ENCODE measurements at places on chromosomes 2 and 18. TPM values are rescaled to one million over a fixed set of nuclear protein-coding genes. Genes with fewer than 3 reads are reported as not detected.

GRCh38 chr2:120904830-120905234 is 169.2 kb downstream of the GLI2 start:
- DNase-seq, result no peak

GRCh38 chr18:31077878-31078277 is 24.3 kb downstream of the DSC2 start:
- no peak for DNase-seq

GRCh38 chr18:11826836-11827235 is 24.4 kb upstream of the CHMP1B start:
- no peak for DNase-seq

GRCh38 chr18:8084160-8084559 is 517.0 kb downstream of the PTPRM start:
- no peak for DNase-seq

GRCh38 chr2:11212645-11213044 is 57.4 kb downstream of the SLC66A3 start:
- no peak for DNase-seq

- DNase-seq, result no peak
Measured at GRCh38 chr2:147863835-147864234, 19.0 kb downstream of the ACVR2A start.

- DNase-seq, result no peak
Measured at GRCh38 chr2:163593982-163594381, 141.8 kb downstream of the FIGN start.

DNA sequence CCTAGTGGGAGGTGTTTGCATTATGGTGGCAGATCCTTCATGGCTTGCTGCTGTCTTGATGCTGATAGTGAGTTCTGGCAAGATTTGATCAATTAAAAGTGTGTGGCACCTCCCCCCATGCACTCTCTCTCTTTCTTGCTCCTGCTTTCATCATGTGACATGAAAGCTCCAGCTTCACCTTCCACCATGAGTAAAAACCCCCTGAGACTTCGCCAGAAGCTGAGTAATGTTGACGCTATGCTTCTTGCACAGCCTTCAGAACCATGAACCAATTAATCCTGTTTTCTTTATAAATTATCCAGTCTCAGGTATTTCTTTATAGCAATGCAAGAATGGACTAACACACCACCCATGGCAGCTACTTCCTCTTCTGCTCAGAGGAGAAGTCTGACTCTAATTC is 2181.4 kb upstream of the PIK3C3 start:
- no peak for DNase-seq

- DNase-seq, result peak; percentile 28
Measured at GRCh38 chr2:160491911-160492371, 1.7 kb downstream of the RBMS1 start.

GRCh38 chr2:101951296-101951695 is 40.5 kb upstream of the IL1R2 start:
- DNase-seq, result no peak

DNA sequence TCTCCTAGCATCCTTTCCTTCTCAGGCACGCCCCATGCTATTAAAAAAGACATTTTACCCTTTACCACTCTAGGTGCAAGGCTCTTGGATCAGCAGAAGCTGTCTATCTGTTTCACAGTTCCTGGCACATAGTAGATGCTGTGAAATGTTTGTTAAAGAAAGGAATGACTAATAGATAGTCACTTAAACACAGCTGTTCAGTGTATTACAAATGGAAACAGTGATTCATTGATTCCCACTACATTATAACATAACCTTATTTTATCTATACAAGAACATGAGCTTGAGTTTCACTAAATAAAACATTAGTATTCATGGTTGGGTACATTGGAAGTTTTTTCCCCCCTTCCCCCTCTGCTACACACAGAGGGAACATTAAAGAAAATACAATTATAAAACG is 142.1 kb downstream of the ASXL3 start:
- no peak for DNase-seq

GRCh38 chr2:73254343-73255006 is 20.4 kb downstream of the CCT7 start:
- no peak for DNase-seq

DNA sequence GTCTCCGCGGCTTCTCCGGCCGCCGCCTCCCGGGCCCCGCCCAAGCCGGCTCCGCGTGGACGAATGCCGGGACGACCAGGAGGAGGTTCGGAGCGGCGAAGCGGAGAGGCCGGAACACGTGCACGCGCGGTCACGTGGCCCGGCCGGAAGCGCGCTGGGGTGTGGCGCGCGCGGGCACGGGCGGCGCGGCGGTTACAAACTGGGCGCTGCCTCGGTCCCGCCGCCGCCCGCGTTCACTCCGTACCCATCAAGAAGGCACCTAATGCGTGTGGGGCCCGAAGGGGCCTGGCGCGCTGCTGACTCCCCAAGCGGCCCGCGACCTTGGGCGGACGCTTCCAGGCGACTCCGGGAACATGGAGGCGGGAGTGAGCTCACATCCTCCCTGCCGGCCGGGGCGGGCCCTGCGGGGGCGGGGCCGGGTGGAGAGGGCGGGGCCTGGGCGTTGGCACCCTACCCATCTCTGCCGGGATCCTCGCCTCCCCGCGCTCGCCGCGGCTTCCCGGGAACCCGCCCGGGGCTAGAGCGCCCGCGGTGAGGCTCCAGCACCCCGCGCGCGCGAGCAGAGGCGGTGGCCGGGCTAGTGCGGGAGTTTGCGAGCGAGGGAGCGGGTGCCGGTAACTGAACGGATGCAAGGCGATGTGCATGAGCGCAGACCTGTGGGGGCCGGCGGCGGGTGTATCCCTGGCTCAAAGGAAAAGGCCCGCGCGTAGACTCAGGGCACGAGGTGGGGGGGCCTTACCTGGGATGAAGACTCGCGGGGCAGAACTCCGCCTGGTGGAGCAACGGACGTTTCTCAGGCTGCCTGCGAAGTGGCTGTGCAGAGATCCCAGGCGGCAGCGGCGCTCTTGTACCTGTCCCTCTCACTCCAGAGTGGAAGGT is at the start of gene TMEM185B:
TMEM185B (minus strand) TSS at position 367 of the 879 bp plus-strand sequence. CDS start 424 bp downstream, outside the sequence.
- peak; percentile 93 for DNase-seq

GRCh38 chr2:188068093-188068492 is 223.6 kb upstream of the GULP1 start:
- no peak for DNase-seq

DNA sequence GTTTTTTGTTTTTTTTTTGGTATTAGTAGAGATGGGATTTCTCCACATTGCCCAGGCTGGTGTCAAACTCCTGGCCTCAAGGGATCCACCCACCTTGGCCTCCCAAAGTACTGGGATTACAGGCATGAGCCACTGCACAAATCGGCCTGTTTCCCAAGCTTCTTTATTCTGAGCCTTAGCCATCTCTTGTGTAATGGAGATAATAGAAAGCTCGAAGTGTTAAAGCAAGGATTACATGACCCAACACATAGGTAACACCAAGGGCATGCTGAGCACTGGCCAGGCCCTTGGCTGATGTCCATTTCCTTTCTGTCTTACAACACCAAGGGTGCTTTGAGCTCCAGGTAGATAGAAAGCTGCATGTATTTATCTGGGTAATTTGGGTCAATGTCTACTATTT is 187.8 kb upstream of the MEX3C start:
- DNase-seq, result no peak

DNA sequence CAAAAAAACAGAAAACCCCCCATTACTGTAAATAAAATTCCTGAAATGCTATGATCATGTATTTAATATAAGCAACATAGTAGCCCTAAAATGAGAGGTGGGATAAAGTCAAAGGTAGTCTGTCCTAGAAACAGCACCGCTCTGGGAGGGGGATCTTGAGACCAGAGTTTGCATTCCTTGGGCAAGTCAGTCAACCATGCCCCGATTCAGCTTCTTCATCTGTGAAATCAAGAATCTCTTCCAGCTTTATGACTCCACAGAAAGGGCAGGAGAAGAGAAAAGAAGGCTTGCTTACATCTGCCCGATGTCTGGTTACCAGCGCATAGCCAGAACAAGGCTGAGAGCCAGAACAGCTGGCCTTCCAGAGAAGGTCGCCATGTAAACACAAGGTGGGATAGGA is 2.1 kb upstream of the FBLN7 start:
- no peak for DNase-seq

DNA sequence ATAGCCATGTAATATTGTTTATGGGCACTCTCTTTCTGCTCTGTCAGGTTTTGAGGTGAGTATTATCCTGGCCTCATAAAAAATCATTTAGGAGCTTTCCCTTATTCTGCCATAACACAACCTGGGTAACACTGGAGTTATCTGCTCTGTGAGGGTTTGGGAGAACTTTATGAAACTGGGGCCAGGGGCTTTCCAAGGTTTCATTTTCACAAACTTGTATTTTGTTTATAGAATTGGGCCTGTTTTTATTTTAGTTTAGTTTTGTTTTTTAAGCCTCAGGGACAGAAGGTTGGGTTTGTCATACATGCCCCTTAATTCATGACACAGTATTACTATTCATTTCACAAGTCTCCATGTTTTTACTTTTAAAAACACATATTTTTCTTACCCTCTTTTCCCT is 83.5 kb downstream of the IRS1 start:
- no peak for DNase-seq

DNA sequence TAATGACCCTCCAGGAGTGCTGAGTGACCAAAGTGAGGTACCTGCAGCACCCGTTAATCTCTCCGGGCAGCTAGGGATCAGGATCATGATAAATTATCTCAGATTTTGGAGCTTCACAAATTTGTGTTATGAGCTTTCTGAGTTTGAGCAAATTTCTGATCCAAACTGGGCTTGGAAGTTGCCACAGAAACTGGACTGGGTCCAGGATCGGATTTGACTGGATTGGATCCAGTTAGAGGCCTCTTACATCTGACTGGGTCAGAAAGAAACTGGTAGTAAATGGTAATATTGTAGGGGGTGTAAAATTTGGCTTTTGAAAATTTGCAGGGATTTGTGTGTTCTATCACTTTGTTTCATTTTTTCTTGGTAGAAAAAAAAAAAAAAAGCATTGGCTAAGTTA is 19.7 kb upstream of the CAPN13 start:
- no peak for DNase-seq

- DNase-seq, result no peak
Measured at GRCh38 chr2:172256886-172257285, 154.2 kb upstream of the DLX2 start.

DNA sequence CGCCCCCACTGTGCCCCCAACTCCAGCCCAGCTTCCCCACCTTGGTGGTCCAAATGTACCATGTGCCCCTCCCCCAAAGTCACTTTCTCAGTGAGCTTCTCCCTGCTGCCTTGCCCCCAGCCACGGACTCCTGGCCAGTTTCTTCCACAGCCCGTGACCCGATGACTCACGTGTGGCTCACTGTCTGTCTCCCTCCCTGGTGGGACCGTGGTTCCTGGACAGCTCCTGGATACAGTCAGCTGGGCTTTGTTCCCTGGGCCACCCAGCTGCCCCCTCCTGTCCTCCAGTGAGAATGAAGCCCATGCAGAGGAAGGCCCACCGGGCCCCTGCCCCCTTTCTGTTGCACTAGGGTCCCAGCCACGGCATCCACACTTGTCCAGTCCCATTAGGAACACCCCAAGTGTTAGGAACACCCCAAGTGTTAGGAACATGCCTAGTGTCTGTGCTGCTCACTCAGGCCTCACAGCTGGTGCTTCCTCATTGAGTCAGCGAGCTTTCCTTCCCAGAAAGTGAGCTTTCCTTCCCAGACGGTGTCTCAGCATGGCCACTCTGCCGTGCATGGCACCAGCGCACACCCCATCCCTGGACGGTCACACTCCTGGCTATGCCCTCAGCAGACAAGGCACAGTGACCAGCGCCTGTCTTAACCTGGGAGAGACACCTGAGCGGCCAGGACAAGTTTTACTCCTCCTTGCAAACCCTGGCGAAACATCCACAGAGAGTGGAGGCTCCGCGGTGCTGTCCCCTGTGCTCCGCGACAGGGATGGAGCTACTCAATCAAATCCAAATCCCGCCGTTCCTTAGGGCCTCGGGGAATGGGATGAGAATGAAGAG is 44.8 kb upstream of the CTDP1 start:
- DNase-seq, result peak; percentile 5

- no peak for DNase-seq
Measured at GRCh38 chr2:26526589-26526988, 48.7 kb upstream of the OTOF start.

The AMMECR1L gene
- 15.0 TPM for total RNA-seq

The CLEC4F gene
- not detected for total RNA-seq

The CRYGD gene
- not detected for total RNA-seq

The TRABD2A gene
- 38.3 TPM for total RNA-seq

The MAB21L4 gene
- total RNA-seq, result not detected

The SOWAHC gene
- 0.90 TPM for total RNA-seq

The FHOD3 gene
- total RNA-seq, result not detected

The RNF138 gene
- 64.6 TPM for total RNA-seq

The ALMS1 gene
- total RNA-seq, result 16.1 TPM

The SLC66A2 gene
- total RNA-seq, result 32.0 TPM

Measured in activated CD4-positive, alpha-beta memory T cell treated with anti-CD3 and anti-CD28 coated beads, Interleukin-2, amount 10 ng/mL, durations not matched to agents 7 days and 5 days (primary cell).